Adipose tissue (tissue), 3 donors: ENCODE measurements at places on chromosomes 6 and 20. TPM values are rescaled to one million over a fixed set of nuclear protein-coding genes. Genes with fewer than 3 reads are reported as not detected.

DNAH8 gene
- polyA plus RNA-seq: not detected

ID1 gene
- 82.2 TPM for polyA plus RNA-seq

MKKS gene
- polyA plus RNA-seq: 7.4 TPM

CALHM5 gene
- 1.5 TPM for polyA plus RNA-seq

SLC17A9 gene
- 2.0 TPM for polyA plus RNA-seq

TTBK1 gene
- 0.01 TPM for polyA plus RNA-seq

ITPR3 gene
- 13.8 TPM for polyA plus RNA-seq

ZNF341 gene
- polyA plus RNA-seq: 2.0 TPM

HLA-A gene
- polyA plus RNA-seq: 264 TPM

NOX3 gene
- polyA plus RNA-seq: not detected
